AG10803 (cell line): ENCODE measurements at places on chromosomes 1 and 21.
A peak's percentile ranks its signal among the peaks of the same experiment; 100 is the strongest.

- DNase-seq, result peak; percentile 98
Observed at GRCh38 chr1:234533034-234533891, 54.3 kb upstream of the TARBP1 start.

- DNase-seq, result peak; percentile 58
Observed at GRCh38 chr1:186536273-186536890, 75.5 kb upstream of the PDC start.

- DNase-seq, result no peak
Observed at GRCh38 chr1:201423655-201424054, 2.1 kb upstream of the TNNI1 start.

DNA sequence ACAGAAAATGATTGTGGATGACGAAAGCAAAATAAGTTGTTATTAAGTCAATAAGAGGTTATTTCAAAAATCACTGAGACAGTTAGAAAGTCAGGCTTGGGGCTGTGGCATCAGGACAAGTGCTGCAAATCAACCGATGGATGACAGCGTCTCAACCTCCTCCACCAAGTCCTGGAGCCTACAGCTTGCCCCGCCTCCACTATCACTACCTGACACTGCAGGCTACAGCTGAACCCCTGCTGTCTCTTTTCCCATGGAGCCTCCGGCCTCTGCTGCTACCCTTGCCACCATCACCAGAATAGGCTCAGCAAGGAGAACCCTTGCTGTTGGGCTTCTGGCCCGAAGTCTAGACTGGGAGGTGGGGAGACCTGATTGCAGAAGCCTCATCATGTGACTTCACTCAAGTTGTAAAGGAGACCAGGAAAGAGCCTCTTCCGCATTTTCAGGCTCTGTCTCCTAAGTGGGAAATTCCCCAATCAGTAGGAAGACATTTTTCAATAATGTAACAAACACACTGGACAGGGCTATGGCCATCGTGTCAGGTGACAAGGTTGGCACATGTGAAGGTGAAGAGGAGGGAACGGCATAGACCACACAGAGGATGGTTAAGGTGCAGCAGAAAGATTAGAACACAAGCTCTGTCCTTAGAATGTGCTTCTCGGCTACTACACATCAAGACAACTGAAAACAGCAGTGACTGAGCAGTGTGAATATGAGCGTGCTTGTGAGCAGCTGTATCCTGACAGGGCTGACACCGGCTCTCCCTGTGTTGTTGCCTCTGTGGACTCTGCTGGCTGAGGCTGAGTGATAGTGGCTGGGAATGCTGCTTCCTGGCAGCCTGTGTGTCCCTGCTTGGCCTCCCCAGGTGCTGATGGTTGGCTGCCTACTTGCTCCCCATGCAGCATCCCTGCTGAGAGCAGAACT is 660.7 kb downstream of the PTPRU start:
- DNase-seq, result no peak

- no peak for DNase-seq
Observed at GRCh38 chr1:14598498-14599182, at the start of gene KAZN. Gene KAZN (plus strand): TSS chr1:14598685.

DNA sequence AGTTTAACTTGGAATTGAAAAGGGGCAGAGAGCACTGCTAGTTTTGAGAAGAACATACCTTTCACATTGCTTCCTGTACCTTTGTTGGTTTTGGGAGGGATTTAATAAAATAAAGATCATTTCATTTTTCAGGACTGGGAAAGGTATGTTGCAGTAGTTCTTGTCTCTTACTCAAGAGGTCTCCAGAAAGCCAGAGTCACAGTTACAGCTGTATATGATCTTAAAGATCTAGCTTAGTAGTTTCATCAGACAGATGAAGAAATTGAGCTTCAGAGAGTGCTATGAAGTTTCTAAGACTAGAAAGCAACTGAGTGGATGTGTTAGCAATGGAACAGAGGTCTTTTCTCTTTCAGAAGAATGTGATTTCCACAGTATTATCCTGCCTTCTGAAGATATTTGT is 1.0 kb downstream of the OR10K2 start:
- DNase-seq, result no peak

GRCh38 chr1:162930976-162931560 is 70.1 kb upstream of the CCDC190 start:
- DNase-seq, result no peak

DNA sequence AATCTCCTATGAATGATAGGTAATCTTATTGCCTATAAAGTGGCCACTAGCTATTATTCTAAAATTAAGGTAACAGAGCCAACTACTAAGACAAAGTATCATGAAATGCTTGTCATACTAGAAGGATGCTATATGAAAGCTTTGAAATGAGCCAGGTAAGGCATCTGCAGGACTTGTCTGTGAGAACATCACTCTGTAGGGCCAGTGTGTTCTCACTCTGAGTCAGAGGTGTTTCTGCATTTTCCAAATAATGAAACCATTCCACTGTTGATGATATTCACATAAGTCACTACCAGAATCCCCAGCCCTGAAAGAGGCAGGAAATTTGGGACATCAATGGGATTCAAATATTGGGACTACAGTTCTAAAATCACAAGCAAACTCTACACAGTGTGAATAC is 25.8 kb upstream of the GBP5 start:
- no peak for DNase-seq

- DNase-seq, result no peak
Observed at GRCh38 chr1:38941093-38941492, 537 bp downstream of the RHBDL2 start.

DNA sequence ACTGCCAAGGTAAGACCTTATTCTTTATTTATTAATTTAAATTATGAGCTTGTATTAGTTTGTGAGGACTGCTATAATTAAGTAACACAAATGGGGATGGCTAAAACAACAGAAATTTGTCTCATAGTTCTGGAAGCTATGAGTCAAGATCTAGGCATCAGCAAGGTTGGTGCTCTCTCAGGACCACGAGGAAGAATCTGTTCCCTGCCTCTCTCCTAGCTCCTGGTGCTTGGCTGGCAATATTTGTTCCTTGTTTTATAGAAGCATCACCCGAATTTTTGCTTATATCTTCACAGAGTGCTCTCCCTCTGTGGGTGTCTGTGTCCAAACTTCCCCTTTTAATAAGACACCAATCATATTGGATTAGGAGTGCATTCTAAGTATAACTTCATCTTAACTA is 41.4 kb upstream of the CCDC190 start:
- DNase-seq, result peak; percentile 57

DNA sequence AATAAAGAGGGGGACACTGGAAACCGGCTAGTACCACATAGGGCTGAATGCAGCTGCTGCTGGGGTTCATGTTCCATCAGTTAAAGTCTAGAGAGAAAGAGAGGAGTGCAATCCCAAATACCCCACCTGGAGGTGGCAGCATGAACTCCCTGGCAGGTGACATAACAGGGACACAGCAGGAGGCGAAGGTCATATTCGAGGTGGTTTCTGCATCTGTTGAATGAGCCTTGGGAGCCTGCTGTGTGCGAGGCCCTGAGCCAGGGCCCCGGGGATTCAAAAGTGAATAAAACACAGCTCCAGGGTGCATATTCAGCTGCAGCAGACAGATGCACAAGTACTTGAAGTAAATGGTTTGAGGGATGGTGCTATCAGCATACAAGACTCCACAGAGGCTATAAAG is 456.8 kb downstream of the SETD4 start:
- DNase-seq, result no peak

- peak; percentile 2 for DNase-seq
Observed at GRCh38 chr1:74395571-74395970, 116.8 kb downstream of the LRRC53 start.

GRCh38 chr1:40895601-40896000 is 33.4 kb upstream of the CITED4 start:
- no peak for DNase-seq
